Amygdala (tissue), 56 donors: ENCODE measurements at places on chromosomes 7 and 10.
A peak's percentile ranks its signal among the peaks of the same experiment; 100 is the strongest.

DNA sequence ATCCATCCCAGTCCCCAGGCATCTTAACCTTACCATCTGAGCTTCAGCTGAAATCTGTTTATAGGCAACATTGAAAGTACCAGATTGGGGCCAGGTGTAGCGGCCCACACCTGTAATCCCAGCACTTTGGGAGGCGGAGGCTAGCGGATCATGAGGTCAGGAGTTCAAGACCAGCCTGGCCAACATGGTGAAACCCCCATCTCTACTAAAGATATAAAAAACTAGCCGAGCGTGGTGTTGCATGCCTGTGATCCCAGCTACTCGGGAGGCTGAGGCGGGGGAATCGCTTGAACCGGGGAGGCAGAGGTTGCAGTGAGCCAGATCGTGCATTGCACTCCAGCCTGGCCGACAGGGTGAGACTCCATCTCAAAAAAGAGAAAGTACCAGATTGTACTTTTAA lies 39.0 kb downstream of the CRCP start:
- DNase-seq, result no peak

GRCh38 chr7:125355899-125356298 lies 426.3 kb upstream of the POT1 start:
- no peak for DNase-seq

DNA sequence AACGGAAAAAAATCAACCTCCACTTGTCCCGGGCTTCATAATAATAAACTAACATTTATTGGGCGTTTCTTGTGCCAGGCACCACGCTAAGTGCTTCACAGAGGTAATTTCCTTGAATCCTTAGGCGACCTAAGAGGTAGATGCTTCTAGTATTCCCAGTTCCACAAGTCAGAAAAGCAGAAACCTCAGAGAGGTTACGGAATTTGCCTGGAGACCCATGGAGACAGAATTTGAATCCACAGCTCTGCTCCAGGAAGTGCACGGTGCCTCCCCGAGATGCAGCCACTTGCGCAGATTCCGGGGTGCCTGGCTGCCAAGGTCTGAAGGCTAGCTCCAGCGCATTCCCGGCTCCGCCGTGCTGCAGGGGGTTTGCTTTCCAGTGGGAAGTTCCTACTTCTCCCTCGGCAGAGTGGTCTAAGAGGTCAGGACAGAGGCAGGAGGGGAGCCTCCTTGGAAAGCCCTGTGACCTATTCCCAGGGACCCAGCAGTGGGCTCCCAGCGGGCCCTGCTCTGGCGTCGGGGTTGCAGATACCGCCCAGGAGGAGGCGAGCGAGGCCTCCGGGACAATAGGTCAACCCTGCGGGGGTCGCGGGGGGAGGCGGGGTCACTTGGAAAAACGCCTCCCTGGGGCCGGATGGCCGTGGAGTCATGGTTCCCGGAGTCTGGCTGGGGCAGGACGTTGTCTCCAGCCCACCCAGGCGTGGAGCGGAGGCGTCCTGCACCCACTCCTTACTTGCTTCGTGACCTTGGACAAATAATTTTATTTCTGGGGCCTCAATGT lies 10.1 kb upstream of the NKX2-3 start:
- DNase-seq, result no peak

- DNase-seq, result no peak
These were observed 43.1 kb downstream of the EGFR start for GRCh38 chr7:55061726-55062499.

- no peak for DNase-seq
These were observed 96.9 kb upstream of the IL6 start for GRCh38 chr7:22630069-22630468.

- no peak for DNase-seq
These were observed 14.1 kb downstream of the MICU1 start for GRCh38 chr10:72611783-72612182.

- DNase-seq, result no peak
These were observed 54.3 kb upstream of the KDM7A start for GRCh38 chr7:140230861-140231770.

DNA sequence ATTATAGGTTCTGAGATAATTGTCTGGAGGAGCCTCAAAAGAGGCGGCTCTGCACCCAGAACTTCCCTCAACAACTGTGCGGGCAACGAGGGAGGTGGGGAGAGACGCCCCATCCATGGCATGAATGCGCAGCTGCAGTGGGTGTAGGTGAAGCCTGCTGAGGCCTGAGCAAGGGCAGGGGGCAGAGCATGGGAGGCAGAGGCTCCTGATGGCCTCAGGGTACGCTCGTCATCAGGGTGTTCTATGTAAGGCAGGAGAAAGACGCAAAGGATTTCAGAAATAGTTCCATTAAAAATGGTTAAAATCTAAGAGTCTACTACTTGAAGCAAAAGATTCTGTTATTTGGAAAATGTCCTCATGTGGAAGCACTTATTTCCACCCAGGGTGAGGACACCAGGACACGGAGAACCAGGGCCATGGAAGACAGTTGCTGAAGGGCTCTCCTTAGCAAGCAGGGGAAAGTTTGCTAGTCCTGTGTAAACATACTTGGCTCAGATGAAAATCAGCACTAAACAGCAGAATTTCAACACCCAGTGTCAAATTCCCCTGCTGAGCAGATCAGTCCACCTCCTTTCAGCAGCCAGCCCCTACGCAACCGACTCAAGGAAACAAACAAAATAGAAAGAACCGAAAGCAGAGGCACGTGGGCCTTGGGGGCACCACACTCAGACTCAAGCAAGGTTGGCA lies 18.9 kb downstream of the INSIG1 start:
- no peak for DNase-seq

DNA sequence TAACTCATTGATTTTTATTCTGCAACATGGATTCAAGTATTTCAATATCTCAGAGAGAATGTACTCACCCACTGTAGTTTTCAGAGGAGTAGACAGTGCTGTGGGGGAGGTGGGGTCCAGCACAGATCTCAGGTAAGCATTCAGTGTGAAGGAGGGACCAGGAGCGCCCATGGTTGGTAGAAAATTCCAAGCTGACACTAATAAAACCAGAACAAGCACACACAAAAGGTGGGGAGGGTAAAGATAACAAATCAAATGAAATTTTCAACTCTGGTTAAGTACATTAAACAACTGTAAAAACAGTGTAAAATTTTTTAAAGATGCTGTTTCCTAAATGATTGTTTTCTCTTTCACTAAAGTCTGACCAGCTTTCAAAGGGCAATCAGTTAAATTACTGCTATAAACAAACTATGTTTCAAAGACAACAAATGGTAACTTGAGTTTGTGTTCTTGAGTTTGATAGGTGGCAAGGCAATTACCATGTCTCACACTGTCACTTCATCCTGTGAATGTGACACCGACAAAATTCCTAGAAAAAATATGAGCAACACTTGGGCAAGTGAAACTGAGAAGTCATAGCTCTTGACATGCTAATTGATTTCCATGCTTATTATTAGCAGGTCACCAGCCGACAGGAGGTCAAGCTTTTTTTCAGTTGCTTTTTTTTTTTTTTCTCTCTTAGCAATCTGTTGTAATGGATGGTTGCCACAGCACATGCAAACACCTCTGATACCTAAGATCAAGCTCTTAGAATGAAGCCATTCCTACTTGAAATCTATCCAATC lies 205.8 kb upstream of the SLC26A5 start:
- no peak for DNase-seq

DNA sequence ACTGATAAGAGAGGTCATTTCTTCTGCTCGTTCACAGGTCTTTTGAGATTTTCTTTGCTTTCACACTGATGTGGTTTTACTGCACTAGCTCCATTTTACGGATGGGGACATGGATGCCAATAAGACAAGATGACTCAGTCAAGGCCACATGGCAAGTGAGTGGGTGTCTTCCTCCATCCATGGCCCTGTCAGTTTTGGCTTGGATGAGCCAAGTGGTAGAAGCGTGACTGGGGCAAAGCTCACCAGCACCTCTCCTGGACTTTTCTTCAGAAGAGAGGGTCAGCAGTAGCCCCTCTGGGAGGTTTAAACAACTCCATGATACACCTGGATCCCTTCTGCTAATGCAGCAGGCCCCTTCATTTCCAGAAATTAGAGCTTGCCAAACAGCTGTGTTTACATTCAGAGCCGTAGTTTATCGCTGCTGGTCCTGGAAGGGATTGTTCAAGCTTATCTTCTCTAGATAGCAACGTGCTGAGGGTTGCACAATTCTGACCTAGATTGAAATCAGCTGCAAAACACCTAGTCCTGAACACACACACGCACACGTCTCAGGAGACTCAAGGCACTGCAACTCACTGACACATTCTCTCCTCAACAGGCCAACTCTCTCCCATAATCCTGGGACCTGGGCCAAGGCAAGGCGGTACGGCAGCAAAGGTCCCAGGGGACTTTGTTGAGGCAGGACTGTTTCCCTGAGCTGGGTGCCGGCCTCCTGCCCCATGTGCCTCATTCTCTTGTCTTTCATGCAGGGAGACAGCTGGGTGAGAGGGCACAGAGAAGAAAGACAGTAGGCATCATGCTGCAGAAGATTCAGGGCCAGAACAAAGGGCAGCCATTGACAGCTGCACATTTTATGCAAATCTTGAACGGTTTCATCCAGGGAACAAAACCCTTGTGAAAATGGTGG lies 14.2 kb upstream of the PDCD4 start:
- peak; percentile 67 for DNase-seq

GRCh38 chr7:135913404-135913803 lies 63.8 kb downstream of the MTPN start:
- no peak for DNase-seq

DNA sequence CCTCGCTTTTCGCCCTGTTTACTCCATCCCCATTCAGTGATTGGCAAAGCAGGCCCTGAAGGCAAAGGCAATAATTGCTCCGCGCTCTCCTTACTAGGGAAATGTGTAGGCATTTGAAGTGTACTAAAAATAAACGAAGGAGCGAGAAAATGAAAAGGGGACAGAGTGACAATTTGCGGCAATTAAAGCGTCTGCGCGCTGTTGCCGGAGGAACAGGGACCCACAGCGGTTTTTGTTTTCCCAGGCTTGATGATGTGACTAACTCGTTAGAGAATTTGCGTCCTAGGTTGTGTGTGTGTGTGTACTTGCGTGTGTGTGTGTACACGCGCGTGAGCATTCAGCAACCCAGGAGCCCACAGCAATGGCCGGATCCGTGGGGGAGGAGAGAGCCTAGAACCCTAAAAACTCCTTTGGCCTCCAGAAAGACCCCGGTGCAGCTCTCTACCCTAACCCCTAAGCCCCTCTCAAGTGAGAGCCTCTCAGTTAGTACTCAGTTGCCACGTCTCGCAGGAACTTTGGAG lies 7.8 kb upstream of the DLX6 start:
- no peak for DNase-seq

DNA sequence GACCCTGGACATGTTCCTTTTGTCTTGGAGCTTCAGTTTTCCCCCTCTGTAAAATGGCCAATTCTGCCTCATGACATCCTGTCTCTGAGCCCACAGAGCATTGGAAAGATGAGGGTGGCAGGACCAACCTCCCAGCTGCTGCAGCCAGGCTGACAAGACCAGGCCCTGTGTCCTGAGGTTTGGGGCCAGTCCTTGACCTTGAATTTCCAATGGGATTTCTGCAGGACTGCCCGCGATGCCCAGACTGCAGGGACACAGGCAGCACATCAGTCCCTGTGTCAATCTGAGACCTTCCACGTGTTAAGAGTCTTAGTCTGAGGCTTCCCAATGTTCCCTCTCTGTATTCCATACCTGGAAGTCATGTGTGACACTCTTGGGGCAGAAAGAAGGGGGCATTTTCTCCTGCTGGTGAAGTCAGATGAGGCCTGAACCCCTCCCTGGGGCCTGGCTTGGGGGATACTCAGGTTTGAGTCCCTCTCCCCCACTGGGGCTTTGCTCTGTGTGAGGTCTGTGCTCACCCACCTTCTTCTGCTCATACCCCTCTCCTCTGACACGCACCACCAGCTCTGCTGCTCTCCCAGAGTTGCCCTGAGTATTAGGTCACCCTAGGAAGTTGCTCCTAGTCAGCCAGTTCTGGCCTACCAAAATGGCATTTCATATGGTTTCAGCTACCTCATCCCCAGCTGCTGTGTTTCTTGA lies 79.2 kb downstream of the ADCY1 start:
- DNase-seq, result no peak

DNA sequence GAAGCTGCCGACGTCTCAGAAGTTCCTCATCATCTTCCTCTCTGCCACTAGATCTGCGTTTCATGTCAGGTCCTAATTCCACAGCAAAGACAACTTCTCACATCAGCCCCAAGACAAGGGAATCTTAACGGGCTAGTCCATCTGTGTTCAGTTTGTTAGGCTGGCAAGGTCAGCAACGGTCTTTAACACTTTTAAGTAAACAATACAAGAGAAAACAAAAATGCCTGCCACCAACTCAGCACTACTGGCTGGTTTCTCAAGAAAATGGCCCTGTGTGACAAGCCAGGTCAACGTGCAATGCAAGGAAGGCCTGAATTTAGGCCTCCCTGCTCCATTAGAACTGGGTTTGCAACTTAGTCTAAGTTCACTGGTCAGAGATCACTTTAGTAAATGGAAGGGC lies 41.0 kb upstream of the AFAP1L2 start:
- no peak for DNase-seq

DNA sequence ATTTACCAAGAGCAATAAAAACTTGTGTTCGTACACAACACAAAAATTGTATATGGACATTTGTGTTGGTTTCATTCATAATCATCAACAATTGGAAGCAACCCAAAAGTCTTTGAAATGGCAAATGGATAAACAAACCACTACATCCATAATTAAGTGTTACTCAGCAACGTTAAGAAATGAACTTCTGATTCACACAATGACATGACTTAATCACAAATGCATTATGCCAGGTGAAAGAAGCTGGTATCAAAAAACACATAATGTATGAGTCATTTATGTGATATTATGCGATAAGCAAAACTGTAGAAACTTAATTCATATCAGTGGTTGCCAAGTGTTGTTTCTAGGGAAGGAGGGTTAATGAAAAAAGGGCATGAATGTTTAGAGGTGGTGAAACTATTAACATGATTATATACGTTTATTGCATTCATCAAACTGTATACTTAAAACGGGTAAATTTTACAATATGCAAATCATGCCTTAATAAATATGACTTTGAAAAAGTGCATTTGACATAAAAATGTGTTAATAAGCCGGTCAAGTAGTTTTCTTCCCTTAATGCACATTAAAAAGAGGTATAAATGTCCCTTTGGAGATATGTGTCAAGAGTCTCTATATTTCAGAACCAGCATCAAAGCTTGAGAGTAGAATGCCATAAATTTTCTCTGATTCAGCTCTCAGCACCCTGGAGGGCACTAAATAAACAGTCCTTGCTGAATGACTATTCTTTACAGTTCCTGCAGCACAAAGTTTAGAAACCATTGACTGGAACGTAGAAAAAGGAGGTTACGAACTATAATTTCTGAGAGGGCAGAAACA lies 84.8 kb upstream of the GRM3 start:
- DNase-seq, result no peak

DNA sequence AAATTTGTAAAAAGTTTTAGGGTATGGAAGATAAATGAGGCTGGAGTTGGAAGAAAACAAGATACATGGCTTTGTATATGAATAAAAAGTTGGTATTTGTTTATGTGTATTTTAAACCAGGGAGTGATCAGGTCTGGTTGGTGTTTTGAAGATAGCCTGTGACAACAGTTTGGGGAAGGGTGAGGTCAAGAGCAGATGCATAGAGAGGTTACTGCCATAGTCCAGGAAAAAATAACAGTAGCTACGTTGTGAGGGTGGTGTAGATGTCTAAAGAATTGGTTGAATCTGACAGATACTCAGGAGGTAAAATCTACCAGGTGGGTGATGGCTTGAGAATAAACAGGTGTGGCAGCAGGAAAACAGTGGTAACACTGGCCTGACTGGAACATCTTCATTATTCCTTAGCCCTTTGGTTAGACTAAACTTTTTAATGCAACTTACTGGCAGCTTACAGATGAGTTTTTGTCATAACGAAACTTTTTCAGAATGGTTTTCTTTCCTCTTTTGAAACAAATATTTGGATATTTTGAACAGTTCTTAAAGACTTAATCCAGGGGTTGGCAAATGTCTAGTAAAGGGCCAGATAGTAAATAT lies 25.5 kb downstream of the ZNRF2 start:
- no peak for DNase-seq
